ENCODE measurements at places on chromosomes 7 and 10. TPM values are rescaled to one million over a fixed set of nuclear protein-coding genes. Genes with fewer than 3 reads are reported as not detected.

DNA sequence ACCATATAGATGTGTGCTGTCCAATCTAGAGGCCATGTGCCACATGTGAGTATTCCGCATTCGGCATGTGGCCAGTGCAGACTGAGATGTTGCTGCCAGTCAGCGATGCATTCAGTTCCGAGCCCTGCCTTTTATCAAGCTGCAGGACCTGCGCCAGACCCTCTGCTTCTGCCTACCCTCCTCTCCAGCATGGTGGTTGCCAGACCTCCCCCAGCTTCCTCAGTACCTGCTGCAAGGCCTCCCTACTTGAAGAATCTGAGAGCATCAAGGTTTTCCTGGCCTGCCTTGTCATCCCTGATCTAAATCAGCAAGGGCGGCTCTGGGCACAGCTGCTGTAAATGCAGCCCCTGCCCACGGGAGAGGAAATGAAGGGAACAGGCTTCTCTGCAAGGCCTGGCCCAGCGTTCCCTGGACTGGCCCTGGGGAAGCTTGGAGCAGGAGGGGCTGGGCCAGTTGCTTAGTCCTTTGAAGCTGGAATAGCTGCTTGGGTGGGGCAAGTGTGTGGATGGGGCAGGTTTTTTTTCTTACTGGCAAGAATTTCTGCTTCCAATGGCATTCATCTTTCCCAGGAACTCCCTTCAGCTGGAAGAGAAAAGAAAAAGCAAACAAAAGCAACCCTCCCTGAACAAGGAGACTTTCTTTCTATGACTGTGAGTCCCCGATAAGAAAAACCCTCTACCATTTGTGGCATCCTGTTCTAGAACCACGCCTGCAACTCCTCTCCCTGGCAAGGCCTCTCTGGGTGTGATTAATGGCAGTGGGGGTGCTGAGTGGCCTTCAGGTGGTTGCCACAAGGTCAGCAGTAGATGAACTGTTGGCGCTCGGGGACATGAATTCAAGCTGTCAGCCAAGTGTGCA, 93.0 kb downstream of the NHLRC2 start:
- DNase-seq, result no peak

GRCh38 chr7:36967387-36967786, 243.1 kb upstream of the AOAH start:
- DNase-seq, result peak; percentile 48

DNA sequence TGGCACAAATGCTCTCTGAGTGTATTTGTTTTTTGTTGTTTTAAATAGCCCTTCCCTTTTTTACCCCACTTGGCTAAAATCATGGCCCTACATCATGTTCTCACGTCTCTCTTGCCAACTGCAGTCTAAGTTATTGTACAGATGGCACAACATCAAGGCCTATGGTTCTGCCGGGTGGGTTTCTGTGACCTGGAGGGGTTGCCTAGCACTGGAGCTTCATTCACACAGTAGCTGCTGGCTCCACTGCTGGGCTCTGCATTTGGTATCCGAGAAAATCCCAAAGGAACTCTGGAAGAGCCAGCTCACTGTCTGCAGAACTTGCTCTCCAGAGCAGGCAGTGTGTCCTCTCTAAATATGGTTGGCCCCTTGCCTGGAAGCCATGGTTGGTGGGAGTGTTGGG, 120.6 kb downstream of the LRRC4 start:
- DNase-seq, result no peak

GRCh38 chr7:104936546-104936945, 77.5 kb upstream of the KMT2E start:
- DNase-seq, result no peak

HPSE2 gene
- not detected for total RNA-seq

SPDYE9 gene
- total RNA-seq, result not detected

DNA sequence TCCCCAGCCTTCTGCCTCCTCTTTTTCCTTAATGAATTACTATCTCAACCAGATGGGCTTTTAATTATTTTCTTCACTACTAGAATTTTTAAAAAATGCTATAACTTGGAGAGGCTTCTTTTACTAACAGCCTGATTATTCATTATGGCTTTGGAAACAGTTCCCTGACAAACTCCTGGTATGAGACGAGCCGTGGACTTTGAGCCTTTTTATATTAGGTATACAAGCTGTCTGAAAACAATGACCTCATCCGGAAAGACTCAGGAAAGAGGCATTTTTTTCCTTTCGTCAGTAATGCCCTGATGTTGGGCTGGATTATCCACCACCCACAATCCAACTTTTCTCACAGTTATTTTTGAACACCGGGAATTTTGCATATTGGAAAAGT, 26.7 kb upstream of the ABLIM1 start:
- DNase-seq, result peak; percentile 36
